Motor neuron (in vitro differentiated cells): ENCODE measurements at places on chromosomes 4 and X. TPM values are rescaled to one million over a fixed set of nuclear protein-coding genes. Genes with fewer than 3 reads are reported as not detected.
A peak's percentile ranks its signal among the peaks of the same experiment; 100 is the strongest.

The CSAG2 gene
- total RNA-seq, result not detected in 2 replicates

The ARMCX4 gene
- 18.9 and 20.7 TPM in 2 replicates for total RNA-seq

The TEC gene
- total RNA-seq, result 0.15 and 0.57 TPM in 2 replicates

The CBR4 gene
- total RNA-seq, result 37.5 and 44.8 TPM in 2 replicates

GRCh38 chr4:54066718-54067129 lies 2.3 kb upstream of the CHIC2 start:
- ATAC-seq, result no peak

GRCh38 chr4:2076908-2077536 lies 17.9 kb downstream of the NAT8L start:
- ATAC-seq, result no peak

- no peak for ATAC-seq
Observed at GRCh38 chr4:87209696-87210095, 10.7 kb downstream of the KLHL8 start.

DNA sequence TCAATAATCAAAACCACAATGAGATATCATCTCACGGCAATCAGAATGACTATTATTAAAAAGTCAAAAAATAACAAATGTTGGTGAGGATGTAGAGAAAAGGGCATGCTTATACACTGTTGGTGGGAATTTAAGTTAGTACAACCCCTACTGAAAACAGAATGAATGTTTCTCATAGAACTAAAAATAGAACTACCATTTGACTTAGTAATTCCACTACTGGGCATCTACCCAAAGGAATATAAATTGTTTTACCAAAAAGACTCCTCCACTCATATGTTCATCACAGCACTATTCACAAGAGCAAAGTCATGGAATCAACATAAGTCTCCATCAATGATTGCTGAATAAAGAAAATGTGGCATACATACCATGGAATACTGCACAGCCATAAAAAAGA lies 278.1 kb upstream of the ARSJ start:
- ATAC-seq, result no peak

GRCh38 chr4:53185869-53186585 lies 179.8 kb downstream of the SCFD2 start:
- no peak for ATAC-seq

- ATAC-seq, result no peak
Observed at GRCh38 chr4:138398322-138398721, 156.2 kb upstream of the SLC7A11 start.

GRCh38 chr4:25343671-25344070 lies 31.1 kb downstream of the ZCCHC4 start:
- ATAC-seq, result no peak

- no peak for ATAC-seq
Observed at GRCh38 chrX:136829413-136829812, 48.7 kb upstream of the ARHGEF6 start.

GRCh38 chr4:42642101-42642797 lies 14.7 kb downstream of the ATP8A1 start:
- no peak for ATAC-seq

DNA sequence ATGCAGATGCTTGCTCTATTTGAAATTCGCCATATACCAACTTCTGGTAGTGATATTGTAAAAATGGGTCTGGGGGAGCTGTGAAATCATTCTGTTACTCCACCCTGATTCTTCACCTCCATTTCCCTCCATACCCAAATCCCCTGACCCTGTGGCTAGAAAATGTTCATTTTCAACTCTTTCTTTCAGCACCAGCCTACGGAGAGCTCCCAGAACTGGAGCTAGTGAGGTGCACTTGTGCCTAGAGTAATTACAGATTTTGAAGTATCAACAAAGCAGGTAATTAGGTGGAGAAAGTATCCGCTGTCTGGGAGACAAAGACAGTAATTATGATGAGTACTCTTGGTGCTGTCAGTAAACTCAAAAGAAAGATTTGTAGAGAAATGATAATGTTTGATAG lies 8.1 kb downstream of the ARHGAP36 start:
- ATAC-seq, result no peak

- peak; percentile 65 for ATAC-seq
Observed at GRCh38 chrX:151359931-151360871, 36.8 kb upstream of the VMA21 start.

GRCh38 chr4:182600093-182600492 lies 317.1 kb downstream of the DCTD start:
- ATAC-seq, result peak; percentile 73

DNA sequence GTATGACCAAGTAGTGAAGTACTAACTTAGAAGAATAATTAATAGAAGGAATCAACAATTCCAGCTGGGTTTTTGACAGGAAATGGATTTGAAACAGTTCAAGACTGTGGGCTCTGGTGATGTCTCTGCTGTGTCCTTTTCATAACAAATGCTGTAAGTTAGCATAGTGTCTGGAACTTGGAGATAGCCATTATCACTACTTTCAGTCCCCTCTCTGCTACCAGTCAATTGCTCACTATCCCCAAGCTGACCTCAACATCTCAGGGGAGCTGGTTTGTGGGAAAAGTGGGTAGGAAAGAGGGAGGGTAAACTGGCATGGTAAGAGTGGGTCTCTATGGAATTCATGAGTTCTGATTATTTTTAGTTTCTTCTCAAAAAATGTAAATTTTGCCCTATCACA lies 231.4 kb upstream of the MID1 start:
- no peak for ATAC-seq

DNA sequence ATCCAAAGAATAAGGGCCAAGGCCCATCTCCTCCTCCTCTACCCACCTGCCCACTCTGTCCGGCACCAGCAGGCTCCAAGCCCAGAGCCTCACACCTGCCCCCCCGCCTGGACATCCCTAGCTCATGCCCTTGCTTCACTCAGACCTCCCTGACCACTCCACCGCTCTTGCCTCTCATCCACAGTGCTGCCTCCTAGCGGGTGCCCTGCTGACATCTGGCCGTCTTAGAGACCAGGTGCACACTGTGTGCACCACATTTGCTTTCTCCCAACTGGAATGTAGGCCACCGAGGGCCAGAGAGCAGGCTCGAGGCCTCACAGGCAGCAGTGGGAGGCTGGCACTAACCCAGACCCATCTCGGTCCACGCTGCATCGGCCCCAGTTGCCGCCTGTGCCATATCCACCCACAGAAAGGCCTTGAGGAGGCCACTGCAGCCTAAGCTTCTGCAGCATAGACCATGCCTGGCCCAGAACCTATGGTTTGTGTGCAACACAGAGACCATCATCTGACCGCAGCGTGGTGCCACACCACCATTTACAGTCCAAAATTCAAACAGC lies 13.5 kb downstream of the LETM1 start:
- ATAC-seq, result no peak

DNA sequence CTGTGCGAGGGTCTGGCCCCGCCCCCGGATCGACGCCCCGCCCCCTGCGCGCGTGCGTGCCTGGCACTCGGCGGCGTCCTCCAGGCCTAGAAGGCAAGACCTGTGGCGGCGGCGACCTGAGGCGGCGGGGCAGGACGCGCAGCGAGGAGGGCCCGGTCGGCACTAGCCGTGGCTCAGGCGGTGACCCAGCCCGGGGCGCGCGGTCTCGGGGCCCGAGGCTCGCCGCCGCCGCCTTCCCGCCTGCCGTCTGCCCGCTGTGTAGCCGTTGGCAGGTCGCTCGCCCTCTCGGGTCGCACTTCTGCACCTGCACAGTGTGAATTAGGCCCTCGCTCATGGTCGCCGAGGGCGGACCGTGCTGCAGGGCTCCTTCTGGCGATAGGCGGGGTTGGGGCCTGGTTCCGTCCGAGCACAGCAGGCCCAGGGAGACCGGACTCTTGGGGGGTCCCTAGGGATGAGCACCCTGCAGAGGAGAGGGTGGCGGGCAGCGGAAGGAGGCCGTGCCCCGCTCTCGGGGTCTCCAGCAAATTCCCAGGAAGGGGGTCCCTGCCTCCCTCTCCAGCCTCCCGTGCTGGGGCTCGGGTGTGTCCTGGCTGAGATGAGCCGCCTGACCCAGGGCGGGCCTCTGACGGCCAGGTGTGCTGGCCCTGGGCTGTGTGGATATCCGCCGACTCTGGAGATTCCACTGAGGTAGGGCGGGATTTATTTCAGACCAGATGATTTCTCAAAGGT lies 557 bp upstream of the FAM53A start:
- ATAC-seq, result no peak

DNA sequence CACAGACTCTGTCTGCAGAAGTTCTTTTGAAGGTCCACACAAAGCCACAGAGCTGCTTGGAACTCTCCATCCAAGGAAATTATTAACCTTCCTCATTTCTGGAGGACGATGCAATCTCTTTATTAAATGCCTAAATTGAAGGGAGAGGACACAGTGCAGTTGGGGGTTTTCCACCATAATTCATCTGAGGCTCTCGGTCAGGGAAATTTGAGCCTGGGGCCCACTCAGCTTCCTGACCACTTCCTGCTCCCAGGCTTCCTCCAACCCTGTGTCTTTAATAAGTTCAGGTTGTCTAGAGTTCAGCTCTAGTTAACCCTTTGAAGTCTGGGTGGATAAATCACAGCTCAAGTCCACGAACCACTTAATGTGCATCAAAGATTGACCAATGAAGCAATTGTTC lies 58.5 kb downstream of the PRPS1 start:
- no peak for ATAC-seq

DNA sequence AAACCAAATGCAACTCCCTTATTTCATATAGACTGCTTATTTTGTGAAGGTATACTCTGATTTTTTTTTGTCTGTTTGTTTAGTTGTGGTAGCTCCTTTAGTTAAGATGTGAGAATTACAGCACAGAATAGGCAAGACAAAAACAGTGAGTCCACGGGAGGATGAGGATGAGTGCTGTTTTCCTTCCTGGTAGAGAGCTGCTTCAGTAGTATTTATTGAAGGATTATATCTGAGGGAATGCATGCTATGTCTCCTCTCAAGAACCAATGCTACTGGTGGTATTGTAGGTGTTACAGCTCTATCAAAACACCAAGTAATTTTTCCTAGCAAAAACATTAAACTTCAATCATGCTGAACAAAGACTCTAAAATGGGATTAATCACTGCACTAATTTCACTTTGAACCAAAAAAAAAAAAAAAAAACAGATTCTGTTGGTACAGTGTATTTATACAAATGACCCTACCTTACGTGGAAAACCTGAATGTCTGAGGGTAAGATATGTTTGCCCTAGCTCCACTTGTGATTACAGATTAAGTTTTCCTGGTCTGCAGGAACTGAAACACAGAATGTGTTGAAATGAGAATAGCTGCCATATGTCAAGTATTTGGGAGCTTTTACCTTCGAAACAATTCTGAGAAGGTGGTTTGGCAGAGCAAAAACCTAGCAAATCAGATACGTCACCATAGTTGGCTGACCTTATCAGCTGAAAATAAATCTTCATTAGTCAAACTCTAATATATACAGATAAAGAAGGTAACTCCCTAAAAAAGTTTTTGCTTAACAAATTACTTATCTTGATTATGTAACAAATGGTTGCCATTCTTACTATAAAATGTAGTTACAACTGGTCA lies 40.3 kb downstream of the PPP3CA start:
- no peak for ATAC-seq
